ENCODE measurements at places on chromosomes 5 and 9.

DNA sequence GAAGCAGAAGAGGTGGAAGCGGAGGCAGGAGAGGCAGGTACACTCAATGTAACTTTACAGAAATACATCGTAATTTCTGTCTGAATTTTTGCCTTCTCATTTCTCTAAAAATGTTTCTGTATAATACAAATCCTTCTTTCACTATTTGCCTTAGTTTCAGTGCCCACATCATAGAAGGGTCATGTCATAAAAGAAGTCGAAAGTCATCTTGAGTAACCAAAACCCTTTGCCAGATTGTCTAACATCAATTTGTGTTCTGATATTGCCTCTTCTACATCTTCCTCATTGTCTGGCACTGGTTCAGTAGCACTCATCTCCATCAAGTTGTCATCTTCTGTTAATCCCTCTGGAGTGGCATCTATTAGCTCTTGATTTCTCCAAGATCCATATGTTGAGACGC lies 6.2 kb upstream of the CYFIP2 start:
- DNase-seq, result no peak

DNA sequence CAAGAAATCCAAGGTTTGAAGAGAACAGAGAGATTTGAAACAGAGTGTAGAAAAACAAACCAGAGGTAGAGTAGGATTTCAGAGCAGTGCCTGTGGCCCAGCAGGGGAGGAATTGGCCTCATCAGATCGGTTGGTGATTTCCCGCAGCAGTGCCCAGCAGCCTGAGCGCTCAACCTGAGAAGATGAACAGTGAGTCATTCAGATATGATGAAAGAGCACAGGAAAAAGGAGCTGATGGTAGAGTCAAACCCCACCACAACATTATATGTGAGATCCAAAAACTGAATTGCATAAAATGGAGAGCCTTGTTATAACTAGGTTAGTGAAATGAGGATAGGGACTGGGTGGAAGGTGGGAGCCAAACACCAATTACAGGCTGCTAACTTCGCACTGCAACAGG lies 248.9 kb downstream of the PIK3R1 start:
- DNase-seq, result no peak

GRCh38 chr5:150138551-150139265 lies 16.9 kb downstream of the PDGFRB start:
- no peak for DNase-seq

GRCh38 chr5:155332618-155333017 lies 319.1 kb downstream of the KIF4B start:
- no peak for DNase-seq

GRCh38 chr9:16282216-16282615 lies 588.3 kb downstream of the BNC2 start:
- no peak for DNase-seq

- DNase-seq, result no peak
Observed at GRCh38 chr9:107546859-107547258, 57.3 kb upstream of the KLF4 start.

- DNase-seq, result no peak
Observed at GRCh38 chr5:178644826-178645545, 18.1 kb upstream of the CLK4 start.

DNA sequence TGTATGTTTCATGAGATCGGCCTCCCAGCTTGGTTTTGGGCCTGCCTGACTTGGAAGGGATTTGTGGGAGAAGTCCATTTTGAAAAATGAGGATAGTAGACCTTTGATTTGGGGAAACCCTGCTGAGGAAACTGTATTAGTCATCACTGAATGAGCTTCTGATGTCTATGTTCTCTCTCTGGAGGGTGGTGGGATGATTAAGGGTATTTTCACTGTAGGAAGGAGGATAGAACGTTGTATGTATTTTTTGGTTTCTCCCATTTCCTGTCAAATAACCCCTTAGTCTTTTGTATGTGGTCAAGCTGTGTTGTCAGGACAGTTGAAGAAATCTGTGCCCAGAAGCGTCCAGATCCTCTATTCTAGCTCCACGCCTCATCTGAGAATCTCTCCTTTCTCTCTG lies 151.9 kb downstream of the INSYN2B start:
- DNase-seq, result no peak

DNA sequence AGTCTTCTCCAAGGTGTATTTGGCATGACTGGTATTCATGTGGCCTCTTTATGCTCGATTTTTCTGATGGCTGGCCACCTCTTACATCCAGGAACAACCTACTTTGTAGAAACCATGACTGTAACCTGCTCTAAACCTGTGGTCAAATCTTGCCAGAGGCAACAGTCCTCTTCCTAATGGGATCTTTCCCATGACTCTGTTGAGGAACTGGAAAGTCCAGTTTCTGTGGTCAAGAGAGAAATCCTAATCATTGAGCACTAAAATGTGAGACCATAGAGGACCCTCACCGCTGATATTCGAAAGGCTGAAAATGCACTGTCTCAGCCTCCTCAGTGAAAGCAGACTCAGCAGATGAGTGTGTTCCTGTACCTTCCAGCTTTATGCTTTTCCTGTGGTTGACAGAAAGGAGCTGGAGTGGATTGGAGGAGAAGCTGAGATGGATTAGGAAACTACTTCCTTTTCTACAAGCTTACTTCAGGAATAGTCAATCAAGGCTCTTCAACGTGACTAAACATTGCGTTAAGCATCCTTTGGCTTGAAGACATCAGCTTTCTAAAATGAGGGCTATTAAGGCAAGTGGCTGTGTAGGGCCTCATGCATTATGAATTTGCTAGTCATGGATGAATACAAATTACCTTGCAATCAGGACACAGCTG lies 69.7 kb upstream of the DAPK1 start:
- no peak for DNase-seq

DNA sequence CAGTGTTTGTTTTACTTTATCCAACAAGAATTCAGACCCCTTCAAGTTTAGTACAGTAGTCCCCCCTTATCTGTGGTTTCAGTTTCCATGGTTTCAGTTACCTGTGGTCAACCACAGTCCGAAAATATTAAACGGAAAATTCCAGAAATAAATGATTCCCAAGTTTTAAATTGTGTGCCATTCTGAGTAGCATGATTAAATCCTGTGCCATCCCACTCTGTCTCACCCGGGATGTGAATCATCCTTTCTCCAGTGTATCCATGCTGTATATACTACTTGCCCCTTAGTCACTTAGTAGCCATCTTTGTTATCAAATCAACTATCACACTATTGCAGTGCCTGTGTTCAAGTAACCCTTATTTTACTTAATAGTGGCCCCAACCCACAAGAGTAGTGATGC lies 153.8 kb upstream of the RASA1 start:
- no peak for DNase-seq

- DNase-seq, result no peak
Observed at GRCh38 chr5:152853361-152853760, 448.3 kb upstream of the NMUR2 start.

DNA sequence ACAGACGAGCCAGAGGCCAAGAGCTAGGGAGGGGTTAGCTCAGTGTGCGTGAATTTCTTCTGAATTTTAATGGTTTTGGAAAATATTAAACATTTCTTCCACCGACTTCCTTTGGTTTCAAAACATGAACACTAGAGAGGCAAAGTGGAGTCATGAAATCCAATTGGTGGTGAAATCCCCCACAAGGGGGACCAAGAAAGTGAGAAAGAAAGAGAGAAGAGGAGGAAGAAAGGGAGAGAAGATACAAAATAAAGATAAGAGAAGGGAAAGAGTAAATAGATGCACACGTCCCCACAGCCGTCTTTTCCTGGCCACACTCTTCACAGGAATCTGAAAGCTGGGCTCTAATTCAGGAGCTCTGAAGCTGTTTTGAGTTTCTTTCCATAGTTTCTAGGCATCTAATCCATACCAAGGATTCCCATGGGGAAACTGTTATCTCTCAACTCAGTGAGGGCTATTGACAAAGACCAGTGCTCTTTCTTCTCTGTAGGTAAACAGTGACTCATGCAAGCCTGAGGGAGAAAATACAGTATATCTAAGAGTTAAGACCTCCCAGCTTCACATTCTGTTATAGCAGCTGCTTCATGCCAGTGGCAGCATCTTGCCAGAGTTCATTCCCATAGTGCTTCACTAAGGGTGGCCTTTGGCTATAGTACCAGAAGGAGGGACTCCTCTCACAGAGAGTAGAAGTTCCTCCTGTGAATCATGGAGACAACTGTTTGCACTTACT lies 115.8 kb upstream of the LIFR start:
- no peak for DNase-seq

DNA sequence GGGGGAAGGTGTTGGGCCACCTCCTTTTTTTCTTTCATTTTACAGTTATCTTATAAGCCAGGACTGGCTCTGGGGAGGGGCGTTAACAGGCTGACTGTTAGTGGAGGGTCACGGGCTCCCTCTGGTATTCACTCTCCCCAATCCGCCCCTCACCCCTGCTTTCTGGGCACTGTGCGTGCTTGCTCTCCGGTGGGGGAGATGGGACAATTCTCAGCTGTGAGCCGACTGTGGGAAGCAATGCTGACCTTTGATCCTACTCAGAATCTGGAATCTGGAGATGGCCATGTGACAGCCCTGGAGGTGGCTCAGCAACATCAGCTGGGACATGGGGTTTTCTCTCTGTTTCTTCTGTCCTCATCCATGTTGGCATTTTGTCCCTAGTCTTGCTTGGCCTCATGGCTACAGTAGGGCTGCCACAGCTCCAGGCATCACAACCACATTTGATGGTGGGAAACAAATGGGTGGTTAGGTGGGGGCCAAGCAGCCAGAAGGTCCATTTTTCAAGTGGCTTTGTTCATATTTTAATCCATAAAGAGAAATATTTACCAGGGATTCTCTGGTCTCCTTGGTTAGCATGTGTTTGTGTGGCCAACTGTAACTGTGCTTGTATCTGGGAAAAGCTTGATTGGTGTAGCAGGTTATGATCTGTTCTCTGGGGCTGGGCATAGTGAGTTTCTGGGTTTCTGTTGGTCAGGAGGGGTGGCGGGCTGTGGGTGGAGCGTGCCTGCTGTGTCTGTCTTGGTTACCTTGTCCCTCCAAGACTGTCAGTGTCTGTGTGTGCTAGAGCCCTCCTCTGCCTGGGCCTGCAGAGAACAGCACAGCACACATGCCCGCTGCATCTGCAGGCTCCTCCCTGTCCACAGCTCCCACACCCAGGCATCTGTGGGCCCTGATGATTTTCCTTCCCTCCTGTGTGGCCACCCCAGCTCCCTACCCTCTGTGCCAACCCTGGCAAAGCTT lies 12.4 kb downstream of the WNK2 start:
- no peak for DNase-seq

GRCh38 chr5:172637110-172637580 lies 3.9 kb upstream of the NEURL1B start:
- DNase-seq, result no peak

DNA sequence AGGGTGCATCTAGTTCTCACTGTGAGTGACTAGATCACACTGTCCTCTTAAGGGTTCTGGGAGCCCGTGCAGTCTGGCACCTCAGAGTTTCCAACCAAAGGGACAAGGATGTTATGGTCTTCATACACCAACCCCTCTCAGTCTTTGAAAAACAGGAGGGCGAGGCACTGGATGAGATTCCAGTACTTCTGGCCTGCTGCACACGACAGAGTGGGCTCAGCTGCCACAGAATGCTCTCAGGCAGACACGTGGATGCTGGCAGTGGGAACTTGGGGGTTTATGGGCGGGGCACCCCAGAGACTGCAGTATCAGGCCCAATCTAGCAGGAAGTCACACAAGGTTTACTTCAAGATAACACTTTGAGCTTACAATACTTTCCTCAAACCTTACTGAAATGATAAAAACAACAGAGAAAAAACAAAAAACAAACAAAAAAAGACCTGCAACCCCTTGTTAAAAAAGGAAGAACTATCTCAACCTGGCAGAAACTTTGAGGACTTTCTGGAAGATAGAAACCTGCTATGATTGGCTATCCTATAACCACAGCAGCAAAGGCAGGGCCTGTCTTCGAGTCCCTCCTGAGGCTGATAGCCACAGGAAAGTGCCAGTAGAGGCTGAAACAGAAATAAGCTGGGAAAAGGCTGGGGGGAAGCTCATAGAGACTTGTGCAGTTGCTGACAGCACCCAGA lies 28.3 kb upstream of the TGFBR1 start:
- no peak for DNase-seq
